ENCODE measurements at places on chromosomes 2 and 18.

GRCh38 chr2:20536619-20537422, 89.9 kb downstream of the RHOB start:
- no peak for DNase-seq

DNA sequence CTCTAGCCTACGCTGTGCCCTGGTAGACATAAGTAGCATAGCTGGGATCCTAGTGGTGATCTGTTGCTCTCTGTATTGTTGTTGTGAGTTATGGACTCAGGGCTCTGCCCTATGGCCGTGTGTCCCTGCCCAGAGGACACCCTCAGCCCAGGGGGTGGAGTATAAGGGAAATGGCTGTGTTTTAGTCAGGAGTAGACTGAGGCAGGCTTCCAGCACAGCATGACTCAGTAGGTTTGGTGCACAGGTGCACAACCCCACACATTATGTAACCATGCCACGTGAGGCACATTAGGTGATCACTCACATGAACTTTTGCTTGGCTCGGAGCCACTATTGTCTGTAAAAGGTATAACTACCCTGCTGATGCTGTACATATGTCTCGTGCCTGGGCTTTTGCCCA, 59.9 kb upstream of the PEX13 start:
- DNase-seq: no peak

DNA sequence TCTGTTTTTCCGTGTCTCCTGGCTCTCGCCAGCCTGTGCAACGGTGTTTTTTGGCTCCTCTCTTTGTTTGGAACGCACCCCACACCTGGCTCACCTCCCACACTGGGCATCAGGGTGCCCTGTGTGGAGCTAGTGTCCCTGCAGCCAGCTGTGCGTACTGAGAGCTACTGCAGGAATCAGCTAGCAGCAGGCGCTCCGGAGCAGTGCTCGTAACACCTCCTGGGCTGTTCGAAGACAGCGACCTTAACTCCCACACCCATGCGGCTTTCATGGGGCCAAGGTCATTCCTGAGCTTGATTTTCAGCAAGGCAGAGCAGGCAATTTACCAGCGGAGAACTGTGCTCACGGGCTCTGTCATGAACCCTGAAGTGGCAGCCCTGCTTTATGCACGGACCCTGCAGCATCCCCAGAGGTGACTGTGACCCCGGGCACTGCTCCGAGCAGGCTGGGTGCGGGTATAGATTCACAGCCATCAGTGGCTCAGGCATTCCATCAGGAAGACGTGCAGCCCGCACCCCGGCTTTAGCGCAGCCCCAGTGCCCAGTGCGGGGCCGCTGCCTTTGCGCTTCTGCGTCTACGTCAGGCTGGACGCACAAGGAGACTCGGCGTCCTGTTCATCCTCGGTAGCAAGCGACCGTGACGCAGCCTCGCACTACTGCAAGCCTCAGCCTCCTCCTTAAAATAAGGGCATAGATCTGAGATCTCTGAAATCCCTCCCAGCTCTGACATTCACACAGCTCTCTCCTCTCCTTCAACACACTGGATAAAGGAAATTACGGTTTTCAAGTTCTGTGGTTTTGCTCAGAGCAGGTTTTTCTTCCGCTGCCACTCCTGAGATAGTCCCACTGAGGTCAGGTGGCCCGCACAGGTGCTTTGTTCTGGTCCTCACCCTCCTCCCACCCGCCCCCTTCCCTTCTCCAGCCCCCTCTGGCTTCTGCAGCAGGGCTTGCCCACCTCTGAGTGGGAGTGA, 58.2 kb downstream of the ADI1 start:
- DNase-seq: no peak

DNA sequence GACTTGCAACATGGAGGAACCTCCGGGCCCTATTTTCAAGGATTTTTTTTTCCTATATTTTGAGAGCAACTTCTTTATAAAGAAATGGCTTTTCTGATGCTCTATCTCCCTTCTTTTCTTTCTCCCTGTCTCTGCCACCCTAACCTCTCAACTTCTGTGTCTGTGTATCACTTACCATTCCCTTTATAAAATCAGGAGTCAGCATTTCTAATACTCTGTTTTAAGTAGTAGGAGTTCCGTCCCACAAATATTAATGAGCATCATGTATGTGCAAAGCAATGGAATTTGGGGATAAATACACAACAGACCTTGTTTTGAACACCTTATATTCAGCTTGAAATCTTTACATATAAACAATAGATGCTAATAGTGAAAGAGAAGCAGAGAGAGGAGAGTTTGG, 268.0 kb downstream of the DCC start:
- DNase-seq: no peak

GRCh38 chr2:228417956-228418355, 236.5 kb upstream of the SPHKAP start:
- DNase-seq: no peak

DNA sequence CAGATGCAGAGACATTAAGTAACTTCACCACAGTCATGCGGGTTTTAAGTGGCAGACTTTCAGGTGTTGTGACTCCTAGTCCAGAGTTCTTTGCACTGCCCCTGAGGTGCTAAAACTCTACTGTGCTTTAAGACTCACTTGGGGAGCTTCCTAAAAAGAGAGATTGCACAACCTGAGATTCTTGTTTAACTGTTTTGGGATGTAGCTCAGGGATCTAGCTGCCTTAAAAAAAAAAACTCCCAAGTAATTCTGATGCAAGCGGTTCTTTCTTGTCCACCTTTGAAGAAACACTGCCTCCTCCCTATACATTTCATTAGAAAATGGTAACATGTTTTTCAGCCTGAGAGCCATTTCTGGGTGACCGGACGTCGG, 13.0 kb downstream of the IL37 start:
- DNase-seq: no peak

GRCh38 chr2:189347540-189347939, 93.7 kb upstream of the WDR75 start:
- DNase-seq: no peak

DNA sequence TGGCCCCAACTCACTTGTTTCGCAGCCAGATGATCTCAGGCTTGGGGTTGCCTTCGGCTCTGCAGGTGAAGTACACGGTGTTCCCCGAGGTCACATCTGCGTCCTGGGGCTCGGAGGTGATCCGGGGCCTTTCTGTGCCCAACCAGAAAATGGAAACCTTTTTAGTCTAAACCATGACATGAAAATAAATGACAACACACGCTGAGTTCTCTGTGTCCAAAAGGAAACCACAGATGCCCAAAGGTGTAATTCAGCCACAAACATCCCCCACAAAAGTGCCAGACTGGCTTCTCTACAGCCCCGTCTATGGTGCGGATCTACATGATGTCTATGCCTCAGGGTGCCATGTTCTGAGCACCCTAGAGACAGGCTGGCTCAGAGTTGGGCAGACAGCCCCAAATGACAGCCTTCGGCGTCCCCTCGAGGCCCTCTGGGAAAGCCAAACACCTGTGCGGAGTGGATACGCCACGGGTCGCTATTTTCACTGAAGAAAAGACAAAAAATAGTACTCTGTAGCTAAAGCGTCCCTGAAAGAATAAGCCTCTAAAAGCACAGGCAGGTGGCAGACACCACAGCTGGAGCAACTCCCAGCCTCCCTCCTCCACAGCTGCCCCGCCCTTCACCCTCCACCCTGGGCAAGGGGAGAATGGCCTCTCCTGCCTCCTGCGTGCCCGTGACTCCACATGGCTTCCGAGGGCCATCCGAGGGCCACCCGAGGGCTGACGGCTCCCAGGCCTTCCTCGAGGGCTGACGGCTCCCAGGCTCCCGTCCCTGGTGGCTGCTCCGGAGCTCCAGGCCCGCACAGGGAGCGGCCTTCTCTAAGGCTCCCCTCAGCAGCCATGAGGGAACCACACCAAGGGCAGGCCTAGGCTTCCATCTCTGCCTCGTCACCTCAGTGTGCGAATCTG, 67.1 kb downstream of the PXDN start:
- DNase-seq: no peak

DNA sequence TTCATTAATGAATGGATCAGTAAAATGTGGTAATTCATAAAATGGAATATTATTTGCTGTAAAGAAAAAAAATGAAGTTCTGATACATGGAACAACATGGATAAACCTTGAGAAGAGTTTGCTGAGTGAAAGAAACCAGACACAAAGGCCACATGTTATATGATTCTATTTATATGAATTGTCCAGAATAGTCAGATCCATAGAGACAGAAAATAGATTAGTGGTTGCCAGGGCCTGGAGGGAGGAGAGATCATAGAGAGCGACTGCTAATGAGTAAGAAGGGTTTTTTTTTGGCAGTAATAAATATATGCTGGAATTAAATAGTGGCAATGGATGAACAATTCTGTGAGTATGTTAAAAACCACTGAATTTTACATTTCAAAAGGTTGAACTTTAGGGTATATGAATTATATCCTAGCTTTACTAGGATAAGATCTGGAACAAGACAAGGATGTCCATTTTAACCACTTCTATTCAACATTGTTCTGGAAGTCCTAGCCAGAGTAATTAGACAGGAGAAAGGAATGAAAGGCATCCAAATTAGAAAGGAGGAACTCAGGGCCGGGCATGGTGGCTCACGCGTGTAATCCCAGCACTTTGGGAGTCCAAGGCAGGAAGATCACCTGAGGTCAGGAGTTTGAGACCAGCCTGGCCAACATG, 48.8 kb downstream of the MAPRE2 start:
- no peak for DNase-seq

DNA sequence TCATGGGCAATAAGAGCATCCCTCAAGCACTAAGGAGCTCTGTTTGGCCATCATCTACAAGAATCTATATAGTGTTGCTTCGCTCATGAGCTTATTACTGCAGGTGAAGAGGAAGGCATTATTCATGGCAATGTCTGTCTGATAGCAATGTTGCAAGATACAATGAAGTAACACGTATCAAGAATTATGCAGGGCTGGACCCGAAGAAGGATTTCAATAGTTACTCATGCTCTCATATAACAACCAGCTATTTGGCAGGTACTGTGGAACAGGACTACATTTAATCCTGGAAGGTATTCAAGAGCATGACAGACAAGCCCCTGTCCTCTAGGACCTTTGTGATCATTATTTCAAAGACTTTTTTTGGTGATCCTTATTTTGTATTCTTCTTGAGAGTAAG, 109.6 kb downstream of the LAMA3 start:
- no peak for DNase-seq

- no peak for DNase-seq
Observed at GRCh38 chr2:2860589-2861300, 516.9 kb downstream of the EIPR1 start.

- peak; percentile 81 for DNase-seq
Observed at GRCh38 chr2:135820003-135820618, 16.9 kb downstream of the LCT start.

GRCh38 chr2:105674859-105675541, 69.7 kb upstream of the NCK2 start:
- peak; percentile 32 for DNase-seq

DNA sequence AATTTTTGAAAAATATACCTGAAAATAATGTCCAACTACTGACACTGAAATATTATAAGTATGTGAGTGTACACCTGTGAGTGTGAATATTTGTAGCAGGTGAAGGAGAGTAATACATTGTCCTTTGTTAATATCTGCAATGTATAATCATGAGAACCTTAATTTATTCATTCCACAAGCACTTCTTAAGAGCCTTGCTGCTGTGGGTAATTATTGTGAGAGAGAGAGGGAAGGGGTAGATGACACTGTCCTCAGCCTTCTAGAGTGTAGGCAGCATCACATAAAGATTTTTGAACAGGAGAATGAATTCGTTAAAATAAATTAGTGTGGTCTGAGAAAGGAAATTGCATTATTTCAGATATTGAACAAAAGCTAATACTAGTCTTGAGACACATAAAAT, 157.2 kb downstream of the MAP2 start:
- DNase-seq: no peak

DNA sequence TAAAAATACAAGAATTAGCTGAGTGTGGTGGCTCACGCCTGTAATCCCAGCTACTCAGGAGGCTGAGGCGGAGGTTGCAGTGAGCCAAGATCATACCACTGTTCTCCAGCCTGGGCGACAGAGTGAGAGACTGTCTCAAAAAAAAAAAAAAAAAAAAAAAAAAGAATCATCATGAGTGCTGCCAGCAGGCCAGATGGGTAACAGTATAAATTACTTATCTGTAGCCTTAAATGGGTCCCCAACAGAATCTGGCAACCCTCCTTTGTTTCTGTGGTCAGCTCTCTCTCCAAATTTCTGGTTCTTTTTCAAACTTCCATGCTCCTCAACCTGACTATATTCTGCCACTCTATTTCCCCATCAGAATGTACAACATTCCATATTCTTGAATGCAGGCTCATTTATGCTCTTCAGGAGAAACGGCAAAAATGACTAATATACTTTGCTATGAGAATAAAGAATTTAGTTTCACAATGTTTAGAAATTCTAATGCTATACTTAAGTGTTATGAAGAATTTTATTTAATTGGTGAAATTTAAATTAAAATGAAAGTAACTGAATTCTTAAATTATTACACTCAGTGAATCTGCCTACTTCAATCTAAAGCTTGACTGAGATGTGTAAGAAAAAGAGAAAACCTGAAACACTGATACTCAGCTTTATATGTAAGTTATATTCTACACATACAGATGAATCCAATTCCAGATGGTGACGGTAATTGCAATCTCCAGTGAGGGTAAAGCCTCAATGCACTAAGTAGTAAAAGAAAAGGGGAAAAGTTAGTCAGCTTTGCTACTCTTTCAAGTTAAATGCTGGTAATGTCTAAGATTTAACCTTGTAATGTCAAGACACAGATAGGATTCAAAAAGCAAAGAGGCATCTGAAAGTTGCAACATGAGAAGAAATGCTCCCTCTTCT, 24.8 kb downstream of the LPIN2 start:
- no peak for DNase-seq

DNA sequence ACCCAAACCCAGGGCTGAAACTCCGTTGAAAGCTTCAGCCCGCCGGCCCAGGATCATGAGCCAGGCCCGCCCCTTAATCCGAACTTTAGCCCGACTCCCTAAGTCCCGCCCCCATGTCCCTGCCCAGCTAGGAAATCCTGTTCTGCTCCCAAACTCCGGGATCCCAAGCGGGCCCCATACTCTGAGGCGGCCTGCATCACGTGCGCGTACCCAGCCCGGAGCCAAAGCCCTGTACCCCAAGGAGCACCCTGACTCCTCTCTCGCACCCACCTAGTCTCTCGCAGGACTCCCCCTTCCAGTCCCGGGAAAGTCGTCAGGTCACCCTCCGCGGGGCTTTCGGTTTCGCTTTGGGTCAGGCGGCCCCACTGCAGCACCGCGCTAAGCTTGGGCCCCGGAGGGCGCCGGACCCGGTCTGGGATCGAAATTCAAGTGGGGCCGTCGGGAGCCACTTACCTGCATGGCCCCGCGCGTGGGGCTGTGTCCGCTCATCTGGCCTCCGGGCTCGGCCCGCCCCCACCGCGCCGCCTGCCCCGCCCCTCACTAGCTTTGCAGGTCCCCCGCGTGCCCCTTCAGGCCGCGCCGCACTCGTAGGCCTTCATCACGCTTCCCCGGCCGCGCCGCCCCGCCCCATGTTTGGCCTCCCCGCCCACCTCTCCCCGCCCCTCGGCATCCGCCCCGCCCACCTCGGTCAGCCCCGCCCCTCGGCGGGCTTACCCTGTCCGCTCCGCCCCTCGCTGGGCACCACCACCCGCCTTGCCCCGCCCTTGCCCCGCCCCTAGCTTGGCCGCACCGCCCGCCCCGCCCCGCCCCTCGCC, at the start of gene DNPEP:
DNPEP (minus strand) TSS at position 607 of the 815 bp plus-strand sequence; CDS start at position 489, 118 bp downstream.
- DNase-seq: peak; percentile 91

DNA sequence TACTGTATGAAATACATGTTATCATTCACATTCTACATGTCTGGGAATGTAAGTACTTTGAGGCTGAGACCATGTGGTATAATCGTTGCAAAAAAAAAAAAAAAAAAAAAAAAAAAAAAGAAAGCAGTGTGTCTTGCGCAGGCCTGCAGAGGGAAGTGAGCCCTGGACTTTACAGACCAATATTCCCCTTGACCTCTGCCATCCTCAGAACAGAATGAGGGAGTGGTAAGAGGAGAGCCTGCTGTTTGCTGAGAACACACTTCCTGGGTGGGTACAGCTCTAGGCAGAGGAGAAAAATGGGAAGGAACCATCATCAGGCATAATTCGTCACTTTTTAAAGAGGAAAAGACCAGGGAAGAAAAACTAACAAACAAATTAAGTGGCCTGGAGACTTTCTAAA, 28.8 kb upstream of the TBC1D8 start:
- DNase-seq: no peak

Data from activated naive CD4-positive, alpha-beta T cell treated with Interleukin-2 at 50 U/mL for 16 hours (primary cell).